EH (cell line): ENCODE measurements at places on chromosomes 2 and 18.

GRCh38 chr18:74928194-74928968, 280.6 kb downstream of the PTGR3 start:
- DNase-seq: no peak

GRCh38 chr2:240480834-240481623, 45.6 kb downstream of the GPC1 start:
- no peak for DNase-seq

GRCh38 chr2:128644718-128645256, 326.1 kb upstream of the HS6ST1 start:
- peak; percentile 9 for DNase-seq

GRCh38 chr2:62185475-62186155, 10.3 kb upstream of the B3GNT2 start:
- DNase-seq: no peak

GRCh38 chr18:35432565-35433001, 55.4 kb upstream of the ZNF396 start:
- DNase-seq: peak; percentile 36

GRCh38 chr18:48801728-48802542, 148.8 kb downstream of the SMAD7 start:
- DNase-seq: no peak

DNA sequence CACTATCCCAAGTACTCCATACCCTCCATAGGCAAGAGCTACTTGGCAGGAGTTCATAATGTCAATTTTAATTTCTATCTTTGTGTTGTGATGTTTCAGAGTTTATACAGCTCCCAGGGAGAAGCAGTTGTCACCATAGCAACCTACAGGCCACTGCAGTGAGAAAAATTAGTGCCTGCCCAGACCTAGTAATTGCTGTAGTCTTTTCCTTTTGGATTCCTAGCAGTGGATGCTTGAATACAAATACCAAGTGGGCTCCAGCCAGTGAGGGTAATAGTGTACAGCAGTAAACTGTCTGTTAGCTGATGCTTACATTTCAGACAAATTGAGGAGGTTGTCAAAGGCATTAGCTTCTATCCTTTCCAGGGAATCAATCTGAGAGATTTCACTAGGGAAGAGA, 26.7 kb downstream of the LHCGR start:
- peak; percentile 16 for DNase-seq

DNA sequence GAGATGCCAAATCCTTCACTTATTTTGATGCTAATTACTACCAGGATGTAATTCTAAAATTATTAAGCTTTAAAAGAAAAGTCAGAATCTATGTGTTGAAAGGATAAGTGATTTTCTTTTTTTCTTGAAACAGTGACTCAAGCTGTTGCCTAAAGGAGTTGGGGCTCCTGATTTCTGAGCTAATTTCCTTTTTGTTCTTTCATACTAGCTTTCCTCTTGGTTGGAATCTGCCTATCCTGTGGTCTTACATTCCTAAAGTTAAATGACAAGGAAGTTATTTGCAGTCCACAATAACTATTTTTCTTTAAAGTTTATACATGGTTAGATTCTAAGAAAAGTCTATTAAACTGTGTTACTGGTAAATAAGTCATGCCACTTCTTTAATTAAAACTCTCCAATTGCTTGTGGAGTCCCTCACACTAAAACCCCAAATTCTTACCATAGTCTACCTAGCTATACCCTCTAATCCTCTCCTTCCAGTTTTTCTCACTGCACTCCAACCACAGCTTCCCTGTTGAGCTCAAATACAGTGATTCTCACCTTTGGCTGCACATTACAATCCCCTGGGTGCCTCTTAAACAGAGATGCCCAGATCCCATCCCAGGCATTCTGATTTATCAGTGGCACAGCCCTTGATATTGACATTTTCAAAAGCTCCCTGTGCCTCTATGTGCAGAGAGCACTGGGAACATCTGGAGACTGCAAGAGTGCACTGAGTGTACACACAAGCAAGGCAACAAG, 63.3 kb upstream of the EFEMP1 start:
- DNase-seq: peak; percentile 62

DNA sequence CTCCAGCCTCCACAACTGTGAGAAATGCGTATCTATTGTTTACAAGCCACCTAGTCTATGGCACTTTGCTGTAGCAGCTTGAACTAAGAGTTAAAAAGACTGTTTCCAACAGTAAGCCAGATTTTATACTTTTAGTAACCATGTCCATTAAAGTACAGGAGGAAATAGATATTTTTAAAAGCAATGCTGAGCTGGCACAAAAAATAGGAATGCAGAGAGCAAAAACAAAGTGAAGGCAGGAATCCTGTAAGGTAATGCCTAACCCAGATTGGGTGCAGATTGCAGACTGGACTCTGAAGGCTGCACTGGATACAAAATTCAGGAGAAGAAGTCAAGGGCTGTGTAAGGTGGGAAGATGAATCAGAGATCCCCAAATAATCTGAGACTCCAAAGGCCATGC, 55.5 kb downstream of the SH3YL1 start:
- DNase-seq: no peak

- DNase-seq: no peak
These were observed 535.9 kb downstream of the XIRP2 start for GRCh38 chr2:167424221-167424620.

DNA sequence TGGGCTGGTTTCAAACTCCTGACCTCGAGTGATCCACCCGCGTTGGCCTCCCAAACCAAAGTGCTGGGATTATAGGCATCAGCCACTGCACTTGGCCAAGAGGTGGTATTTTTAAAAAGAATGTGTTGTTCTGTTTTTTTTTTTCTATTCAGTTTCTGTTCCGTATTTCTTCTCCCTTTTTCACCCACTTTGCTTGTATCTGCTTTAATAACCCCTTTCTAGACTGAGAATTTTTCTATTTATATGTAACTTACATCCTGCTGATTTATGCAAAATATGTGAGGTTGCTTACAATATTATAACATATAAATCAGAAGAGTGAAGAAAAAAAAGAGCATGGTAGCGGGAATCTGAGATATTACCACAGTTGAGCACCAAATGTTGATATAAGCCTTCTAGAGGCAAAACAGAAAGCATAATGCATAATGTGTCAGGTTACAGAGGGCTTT, 17.2 kb upstream of the LYPD6B start:
- DNase-seq: no peak

DNA sequence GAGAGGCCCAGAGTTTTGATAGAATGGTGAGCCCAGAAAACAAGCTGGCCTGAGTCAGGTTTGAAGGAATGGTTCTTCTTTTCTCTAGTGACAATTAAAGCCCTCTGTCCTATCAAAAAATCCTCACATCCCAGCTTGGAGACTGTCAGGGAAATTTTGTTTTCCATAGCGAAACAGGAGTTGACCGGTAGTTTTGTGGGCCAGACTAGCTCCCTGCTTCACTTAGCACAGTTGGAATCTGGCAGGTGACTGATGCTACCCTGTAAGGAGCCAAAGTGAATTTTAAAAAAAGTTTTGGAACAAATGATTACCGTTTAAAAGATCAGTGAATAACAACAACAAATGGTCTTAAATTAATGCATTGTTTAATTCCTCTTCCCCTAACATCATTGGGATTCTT, 6.7 kb downstream of the NAB1 start:
- DNase-seq: no peak

GRCh38 chr2:28068088-28068487, 177.6 kb downstream of the BABAM2 start:
- peak; percentile 75 for DNase-seq

- no peak for DNase-seq
These were observed 20.0 kb downstream of the HDLBP start for GRCh38 chr2:241295326-241296095.

DNA sequence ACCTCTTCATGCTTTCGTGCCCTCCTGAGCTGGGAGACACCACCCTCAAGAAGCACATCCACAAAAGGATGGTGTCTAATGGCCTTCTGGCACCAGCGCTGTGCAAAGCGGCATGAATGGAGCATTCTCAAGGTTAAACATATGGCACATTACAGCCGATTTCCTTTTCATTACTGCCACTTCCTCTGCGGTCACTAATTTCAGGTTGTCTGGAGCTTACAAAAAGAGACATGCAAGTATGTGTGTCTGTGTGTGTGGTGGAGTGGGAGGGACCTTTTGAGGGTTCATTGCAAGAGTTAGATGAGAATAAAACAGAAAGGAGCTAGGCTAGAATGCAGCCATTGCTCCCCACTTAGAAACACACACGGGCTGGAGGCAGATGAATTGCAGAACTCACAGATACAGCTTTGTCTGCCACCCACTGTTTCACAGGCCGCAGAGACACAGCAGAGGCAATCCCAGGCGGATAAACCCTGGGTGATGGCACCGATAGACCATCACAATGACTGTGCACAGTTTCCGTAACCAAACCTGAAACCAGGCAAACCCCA, 76.0 kb downstream of the TGIF1 start:
- DNase-seq: no peak

- no peak for DNase-seq
These were observed 37.8 kb upstream of the TMEM18 start for GRCh38 chr2:715038-715437.

DNA sequence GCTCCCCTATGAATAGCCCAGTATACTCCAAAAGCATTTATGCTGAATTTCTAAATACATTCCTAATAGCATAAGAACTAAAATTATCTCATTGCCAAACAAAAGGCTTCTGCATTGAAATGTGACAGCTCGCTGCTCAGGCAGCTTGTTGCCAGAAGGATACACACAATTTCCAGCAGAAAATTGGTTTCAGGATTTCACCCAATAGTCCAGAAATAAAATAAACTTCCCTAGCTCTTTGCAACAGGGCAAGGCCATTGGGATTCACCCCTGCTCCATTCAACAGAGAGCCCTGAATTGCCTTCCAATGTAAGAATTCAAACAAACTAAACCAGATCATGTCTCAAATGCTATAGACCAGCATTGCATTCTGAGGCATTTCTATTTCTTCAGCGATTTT, 70.7 kb downstream of the RBM43 start:
- peak; percentile 20 for DNase-seq

DNA sequence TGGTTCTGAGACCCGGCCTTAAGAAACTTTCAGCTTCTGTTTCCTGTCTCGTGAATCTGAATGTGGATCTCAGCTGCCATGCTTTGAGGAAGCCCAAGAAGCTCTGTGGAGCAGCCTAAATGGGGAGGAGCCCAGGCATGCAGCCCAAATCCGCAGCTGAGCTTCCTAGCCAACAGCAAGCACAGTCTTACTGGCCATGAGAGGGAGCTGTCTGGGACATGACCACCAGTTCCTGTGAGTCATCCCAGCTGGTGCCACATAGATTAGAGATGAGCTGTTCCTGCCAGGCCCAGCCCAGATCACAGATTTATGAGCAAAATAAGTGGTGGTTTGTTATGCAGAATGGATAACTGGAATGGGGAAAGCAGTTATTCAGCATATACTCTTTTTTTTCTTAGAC, 224.4 kb upstream of the APCDD1 start:
- DNase-seq: peak; percentile 97

DNA sequence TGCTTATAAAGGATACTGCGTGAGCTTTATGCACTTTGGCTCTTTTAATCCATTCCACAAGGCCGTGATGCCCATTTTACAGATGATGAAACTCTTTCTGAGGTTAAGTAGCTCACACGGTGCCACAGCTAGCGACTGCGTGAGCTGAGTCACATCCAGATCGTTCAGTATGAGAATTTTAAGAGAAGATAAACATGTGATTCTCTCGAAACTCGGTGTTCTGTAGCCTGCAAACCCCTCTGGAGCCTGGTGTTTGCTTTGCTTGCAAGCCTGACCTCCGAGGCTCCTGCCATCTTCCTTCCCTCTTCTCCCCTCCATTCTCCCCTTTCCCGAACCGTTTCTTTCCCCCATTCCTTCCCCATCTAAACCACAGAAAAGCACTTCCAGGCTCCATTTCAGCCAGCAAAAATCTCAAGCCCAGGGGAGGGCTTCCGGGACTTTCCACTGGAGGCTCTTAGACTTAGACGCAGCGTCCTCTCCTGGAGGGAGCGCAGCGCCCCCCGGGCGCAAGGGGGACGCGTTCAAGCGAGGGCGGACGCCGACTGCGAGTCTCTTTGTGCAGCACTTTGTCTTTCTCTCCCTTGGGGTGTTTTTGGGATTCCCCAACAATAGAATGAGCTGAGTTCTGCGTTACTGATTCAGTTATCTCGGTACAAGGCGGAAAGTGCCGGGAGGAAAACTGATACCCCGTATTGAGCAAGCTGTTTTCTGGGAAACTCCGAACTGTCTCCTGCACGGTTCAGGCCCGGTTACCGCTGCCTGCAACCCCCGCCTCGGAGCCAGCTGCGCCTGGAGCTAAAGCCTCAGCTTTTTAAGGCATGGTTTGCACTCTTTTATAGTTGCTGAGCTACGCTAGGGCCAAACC, 38.0 kb downstream of the CYP1B1 start:
- DNase-seq: peak; percentile 37

DNA sequence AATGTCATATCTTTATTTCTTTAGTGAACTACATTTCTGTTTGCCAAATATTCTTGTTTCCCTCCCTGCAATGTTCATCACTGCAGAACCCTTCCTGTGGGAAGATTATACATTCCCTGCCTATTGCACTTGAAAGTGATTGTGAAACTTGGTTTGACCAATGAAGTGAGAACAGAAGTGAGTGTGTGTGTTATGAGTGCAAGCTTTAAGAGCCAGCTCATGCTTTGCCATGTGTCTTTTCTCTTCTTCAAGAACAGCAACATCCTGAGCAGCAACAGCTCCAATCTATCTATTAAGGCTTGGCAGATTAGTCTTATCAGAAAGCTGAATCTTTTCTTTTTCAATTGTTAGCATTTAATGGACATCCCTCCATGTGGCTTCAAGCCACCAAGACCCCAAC, 42.0 kb upstream of the UBE2E3 start:
- peak; percentile 29 for DNase-seq

DNA sequence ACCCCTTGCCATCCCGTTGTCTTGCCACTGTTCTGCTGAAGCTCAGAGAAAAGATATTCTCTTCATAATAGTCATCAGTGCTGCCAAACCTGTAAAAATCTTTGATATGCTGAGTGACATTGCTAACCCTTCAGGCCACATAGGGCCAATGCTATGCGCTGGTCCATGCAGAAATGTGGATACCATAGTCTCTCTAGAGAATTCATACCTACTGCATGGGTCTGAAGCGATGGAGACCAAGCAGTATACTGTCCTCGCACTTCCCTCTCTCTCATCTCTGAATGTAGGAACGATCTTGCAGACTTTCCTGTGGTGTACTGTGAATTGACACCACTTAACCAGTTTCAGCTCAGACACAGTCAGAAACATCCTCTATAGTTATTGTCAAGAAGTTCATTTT, 17.9 kb upstream of the ANKRD44 start:
- DNase-seq: no peak

- DNase-seq: peak; percentile 34
These were observed 111.4 kb downstream of the METTL4 start for GRCh38 chr18:2459886-2460285.

DNA sequence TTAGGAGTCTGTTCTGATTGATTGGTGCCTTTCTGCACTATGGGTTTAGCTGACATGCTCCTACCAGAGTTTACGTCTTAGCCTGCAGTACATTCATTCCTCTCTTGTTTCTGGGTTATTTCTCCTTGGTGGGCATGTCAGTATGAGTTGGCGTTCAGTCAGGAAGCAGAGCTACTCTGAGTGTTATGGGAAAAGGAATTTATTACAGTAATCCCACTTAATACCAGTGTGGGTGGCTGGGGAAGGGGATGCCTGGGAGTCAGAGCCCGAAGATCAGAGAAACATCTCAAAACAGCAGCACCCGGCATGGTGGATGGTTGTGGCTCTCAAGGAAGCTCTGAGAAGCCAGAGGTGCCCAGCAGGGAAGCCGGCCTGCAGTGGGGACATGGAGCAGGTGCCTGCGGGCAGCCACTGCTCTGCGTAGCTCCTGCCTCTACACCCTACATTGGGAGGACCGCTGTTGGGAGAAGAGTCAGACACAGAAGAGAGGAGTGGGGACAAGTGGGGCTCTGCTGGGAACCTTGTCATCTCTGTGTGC, 48.9 kb downstream of the RAB31 start:
- no peak for DNase-seq

GRCh38 chr18:58915006-58915799, 50.5 kb downstream of the ZNF532 start:
- peak; percentile 29 for DNase-seq
